ENCODE measurements at places on chromosomes 4 and X. TPM values are rescaled to one million over a fixed set of nuclear protein-coding genes. Genes with fewer than 3 reads are reported as not detected.

- peak; percentile 59 for DNase-seq
These were observed 39.5 kb upstream of the CD40LG start for GRCh38 chrX:136608295-136608933.

The PSMD10 gene
- total RNA-seq, result 18.6 TPM

- DNase-seq, result no peak
These were observed 13.8 kb downstream of the BCOR start for GRCh38 chrX:40083979-40084359.

DNA sequence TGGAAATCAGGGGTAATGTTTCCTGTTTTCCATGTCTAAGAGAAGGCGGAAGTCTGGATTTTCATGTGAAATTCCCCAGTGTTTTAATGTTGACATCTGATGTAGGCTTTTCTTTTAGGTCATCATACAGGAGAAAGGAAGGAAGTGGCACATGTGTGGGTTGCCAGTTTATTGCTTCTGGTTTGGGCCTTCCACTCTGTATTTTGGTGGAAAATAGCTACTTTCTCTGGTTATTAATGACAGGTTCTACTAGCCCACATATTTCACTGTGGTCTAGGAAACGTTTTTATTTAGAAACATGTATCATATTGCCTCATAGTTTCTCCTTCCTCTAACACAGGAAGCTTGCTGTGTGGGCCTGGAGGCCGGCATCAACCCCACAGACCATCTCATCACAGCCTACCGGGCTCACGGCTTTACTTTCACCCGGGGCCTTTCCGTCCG lies 7.2 kb downstream of the PDHA1 start:
- DNase-seq, result no peak

DNA sequence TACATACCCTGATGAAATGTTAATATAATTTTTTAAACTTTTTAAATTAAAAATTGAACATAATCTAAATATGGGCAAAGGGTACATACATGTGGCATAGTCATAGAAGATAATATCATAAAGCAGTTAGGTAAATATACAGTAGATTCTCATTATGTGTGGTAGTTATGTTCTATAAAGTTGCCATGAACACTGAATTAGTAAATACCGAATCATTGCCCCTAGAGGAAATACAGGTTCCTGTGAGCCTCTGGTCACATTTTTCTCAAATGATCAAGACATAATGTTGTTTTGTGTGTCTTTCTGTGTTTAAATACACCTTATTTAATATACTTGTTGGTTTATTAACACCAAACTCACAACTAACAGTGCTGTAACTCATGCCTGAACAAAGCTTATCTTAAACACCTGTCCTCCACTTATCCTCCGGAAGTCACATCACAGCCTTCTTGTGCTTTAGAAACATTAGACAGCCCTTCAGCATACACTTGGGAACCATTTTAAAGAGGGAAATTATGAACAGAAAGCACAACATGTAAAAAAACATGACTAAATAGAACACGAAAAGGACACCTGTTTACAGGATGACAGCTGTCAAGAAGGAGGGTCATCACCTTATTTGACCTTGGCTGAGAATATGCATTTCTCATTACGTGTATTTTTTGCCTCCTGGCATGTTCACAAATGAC lies 169.4 kb upstream of the NAP1L5 start:
- no peak for DNase-seq
